ENCODE measurements at places on chromosomes 2 and 18. TPM values are rescaled to one million over a fixed set of nuclear protein-coding genes. Genes with fewer than 3 reads are reported as not detected.
A peak's percentile ranks its signal among the peaks of the same experiment; 100 is the strongest.

Gene EGR4
- total RNA-seq: not detected

Gene ANKRD29
- total RNA-seq: 0.25 TPM

Gene GRHL1
- total RNA-seq: 0.27 TPM

Gene COLEC12
- not detected for total RNA-seq

Gene PTH2R
- total RNA-seq: 0.10 TPM

DNA sequence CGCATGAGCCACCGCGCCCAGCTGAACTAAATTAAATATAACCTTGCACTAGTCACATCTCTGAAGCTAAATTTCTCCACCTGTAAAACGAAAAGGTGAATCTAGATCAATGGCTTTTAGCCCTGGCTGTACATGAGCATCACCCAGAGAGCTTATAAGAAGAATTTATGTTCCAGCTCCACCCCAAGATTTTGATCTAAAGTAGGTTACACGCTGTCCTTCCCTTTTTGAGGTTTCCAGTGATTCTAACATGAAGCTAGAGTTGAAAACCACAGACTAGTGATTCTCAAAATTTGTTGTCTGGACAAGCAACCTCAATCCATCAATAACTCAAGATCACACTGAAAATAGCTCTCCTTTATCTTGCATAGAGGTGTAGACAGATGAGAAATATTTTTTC lies 208.8 kb upstream of the CRIM1 start:
- peaks cover 29% of the 10 kb centered on the region for H3K4me1 ChIP-seq
- no peak overlapping the region for H3K4me3 ChIP-seq
- peak overlapping the region; percentile 46 for H3K27ac ChIP-seq
- DNase-seq: no peak
- H3K36me3 ChIP-seq: no peaks in the 10 kb centered on the region

- DNase-seq: no peak
- H3K27ac ChIP-seq: no peak overlapping the region
- H3K27me3 ChIP-seq: no peaks in the 10 kb centered on the region
- no peak overlapping the region for H3K4me3 ChIP-seq
- H3K4me1 ChIP-seq: peaks cover 4% of the 10 kb centered on the region
- H3K36me3 ChIP-seq: peaks cover 24% of the 10 kb centered on the region
Measured at GRCh38 chr18:26271917-26272549, 45.8 kb downstream of the TAF4B start.

GRCh38 chr18:42640160-42640559 lies 475.3 kb downstream of the RIT2 start:
- H3K27me3 ChIP-seq: no peaks in the 10 kb centered on the region
- no peaks in the 10 kb centered on the region for H3K36me3 ChIP-seq
- no peak overlapping the region for H3K27ac ChIP-seq

DNA sequence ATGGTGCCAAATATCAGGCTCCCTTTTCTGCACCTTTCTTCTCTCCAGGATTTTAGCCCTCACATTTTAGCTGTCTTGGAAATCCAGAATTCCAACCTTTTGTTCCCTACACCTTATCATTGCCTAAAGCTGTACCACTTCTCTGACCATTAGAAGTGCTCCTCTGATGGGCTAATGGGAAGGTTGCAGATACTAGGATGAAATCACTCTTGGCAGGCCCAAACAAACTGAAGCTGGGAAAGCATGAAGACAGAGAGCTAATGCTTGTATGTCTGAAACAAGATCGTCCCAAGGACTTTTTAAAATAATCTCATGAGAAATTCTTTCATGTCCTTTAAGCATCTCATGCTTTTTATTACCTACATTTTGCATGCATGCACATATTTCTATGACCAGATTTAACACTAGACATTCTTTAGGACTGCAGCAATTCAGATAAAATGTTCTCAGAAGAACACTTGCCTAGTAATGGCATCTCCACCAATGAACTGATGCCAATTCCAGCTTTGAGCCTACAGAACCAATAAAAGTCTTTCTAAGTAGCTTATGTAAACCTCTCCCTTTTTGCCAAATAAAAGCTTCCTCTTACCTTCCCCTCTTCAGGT lies 98.4 kb upstream of the OSR1 start:
- no peaks in the 10 kb centered on the region for H3K4me1 ChIP-seq
- H3K36me3 ChIP-seq: no peaks in the 10 kb centered on the region
- H3K27me3 ChIP-seq: peaks cover 7% of the 10 kb centered on the region
- H3K27ac ChIP-seq: no peak overlapping the region
- H3K4me3 ChIP-seq: no peak overlapping the region
- no peak for DNase-seq

GRCh38 chr18:77091366-77091765 lies 41.2 kb downstream of the MBP start:
- peaks cover 58% of the 10 kb centered on the region for H3K4me1 ChIP-seq
- no peak overlapping the region for H3K27ac ChIP-seq
- DNase-seq: no peak
- H3K27me3 ChIP-seq: no peaks in the 10 kb centered on the region
- H3K4me3 ChIP-seq: no peak overlapping the region

DNA sequence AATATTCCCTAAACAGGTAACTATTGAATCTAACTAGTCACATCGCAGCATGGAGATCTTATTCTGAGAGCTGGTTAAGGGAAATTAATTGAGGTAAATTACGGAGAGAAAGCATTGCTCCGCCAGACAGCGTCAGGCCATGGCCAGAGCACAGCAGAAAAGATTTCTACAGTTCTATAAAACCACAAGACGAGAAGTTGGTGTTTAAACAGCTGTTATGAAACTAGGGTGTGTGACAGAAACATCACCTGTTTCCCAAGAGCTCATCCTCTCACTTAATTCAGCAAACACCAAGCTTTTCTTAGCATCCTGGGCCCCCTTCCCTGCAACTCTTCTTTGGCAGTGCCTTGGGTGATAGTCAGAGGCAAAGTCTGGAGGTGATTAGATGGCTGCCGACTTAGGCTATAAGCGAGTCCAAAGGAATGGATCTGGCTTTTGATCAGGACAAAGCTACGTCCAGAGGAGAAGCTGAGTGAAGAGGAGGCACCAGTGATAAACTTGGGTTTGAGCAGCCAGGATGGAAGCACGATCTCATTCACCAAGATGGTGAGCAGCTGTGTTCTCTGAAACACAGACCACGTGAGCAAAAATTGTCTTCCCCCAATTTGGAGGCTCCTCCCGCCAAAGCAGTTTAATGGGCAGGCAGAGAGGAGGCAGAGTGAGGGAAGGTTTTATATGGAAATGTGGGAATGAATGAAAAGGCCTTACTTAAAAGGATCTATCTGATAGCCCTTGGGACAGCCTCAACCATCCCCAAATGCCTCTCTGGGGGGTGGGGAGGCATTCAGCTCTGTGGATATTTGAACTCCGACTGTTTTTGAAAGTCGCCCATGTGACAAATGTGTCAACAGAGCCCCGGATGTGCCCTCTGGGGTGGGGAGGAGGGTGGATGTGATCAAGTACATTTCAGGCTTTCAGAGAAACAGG lies 57.8 kb downstream of the PKDCC start:
- H3K27ac ChIP-seq: no peak overlapping the region
- H3K4me1 ChIP-seq: peaks cover 14% of the 10 kb centered on the region
- DNase-seq: peak; percentile 93

GRCh38 chr2:172790404-172790803 lies 54.8 kb downstream of the RAPGEF4 start:
- H3K27ac ChIP-seq: no peak overlapping the region
- DNase-seq: no peak
- H3K36me3 ChIP-seq: no peaks in the 10 kb centered on the region
- H3K27me3 ChIP-seq: no peaks in the 10 kb centered on the region
- no peaks in the 10 kb centered on the region for H3K4me1 ChIP-seq
- no peak overlapping the region for H3K4me3 ChIP-seq

- H3K27ac ChIP-seq: no peak overlapping the region
- H3K27me3 ChIP-seq: peaks cover 64% of the 10 kb centered on the region
- DNase-seq: no peak
- H3K4me1 ChIP-seq: peaks cover 18% of the 10 kb centered on the region
- no peak overlapping the region for H3K4me3 ChIP-seq
- H3K36me3 ChIP-seq: peaks cover 1% of the 10 kb centered on the region
Measured at GRCh38 chr18:50301074-50301473, 13.6 kb upstream of the CXXC1 start.

Data from activated CD4-positive, alpha-beta T cell treated with anti-CD3 and anti-CD28 coated beads, Interleukin-2, amount 10 ng/mL, durations not matched to agents 7 days and 5 days (primary cell).